NCI-H524 (cell line): ENCODE measurements at places on chromosomes 5 and 9.

DNA sequence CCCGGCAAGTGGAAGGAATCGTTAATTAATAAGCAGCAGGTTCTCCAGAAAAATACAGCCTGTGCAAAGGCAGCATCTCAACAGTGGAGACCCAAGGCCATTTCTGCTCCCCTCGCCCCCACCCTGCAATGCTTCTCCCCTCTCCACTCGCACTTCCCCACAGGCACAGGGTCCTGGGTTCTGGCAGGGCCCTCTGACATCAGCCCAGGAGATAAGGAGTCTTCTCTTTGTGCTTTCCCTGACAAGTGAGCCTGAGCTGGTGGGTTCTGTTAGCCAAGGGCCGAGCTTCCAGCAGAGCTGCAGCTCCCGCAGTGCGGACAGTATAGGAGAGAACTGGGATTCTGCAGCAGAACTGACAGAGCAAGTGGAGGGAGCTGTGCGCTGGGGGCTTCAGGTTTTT is 257.5 kb downstream of the NSG2 start:
- DNase-seq, result no peak

GRCh38 chr5:131430794-131431193 is 166.9 kb downstream of the CDC42SE2 start:
- no peak for DNase-seq

GRCh38 chr9:35928591-35929452 is 19.5 kb downstream of the SPAAR start:
- no peak for DNase-seq

- DNase-seq, result no peak
These were observed 8.3 kb upstream of the AFF4 start for GRCh38 chr5:132971483-132972435.

DNA sequence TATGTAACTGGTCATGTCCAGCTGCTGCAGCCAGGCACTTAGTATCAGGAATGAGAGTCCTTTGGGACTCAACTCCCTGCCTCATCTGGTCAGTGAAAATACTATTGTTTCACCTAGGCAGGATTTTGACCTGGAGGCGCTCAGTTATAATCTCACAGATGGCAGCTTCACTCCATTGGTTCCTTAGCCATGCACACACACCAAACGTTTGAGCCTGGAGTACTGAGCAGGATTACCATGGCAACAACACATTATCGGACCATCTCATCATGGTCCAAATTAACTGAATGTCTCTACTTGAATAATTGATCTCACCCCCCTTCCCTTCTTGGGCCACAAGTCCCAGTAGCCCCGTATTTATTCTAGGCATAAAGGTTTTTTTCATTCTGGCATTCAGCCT is 15.0 kb upstream of the SREK1 start:
- DNase-seq, result peak; percentile 80

DNA sequence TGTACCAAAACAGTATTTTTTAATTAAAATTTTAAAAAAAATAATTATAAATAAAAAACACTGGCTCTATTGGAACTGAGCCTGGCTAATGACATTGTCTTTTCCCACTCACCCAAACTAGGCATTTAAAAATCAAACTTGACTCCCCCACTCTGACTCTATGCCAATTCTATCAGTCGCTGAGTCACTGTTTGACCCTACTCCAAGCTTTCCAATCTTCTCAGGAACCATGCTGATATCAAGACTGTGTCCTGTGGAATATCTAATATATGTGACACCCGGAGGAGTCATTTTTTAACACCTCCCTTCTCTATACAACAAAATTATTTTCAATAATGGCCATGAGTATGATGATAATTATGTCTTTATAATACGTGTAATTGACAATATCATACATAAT is 171.6 kb upstream of the RASEF start:
- no peak for DNase-seq

DNA sequence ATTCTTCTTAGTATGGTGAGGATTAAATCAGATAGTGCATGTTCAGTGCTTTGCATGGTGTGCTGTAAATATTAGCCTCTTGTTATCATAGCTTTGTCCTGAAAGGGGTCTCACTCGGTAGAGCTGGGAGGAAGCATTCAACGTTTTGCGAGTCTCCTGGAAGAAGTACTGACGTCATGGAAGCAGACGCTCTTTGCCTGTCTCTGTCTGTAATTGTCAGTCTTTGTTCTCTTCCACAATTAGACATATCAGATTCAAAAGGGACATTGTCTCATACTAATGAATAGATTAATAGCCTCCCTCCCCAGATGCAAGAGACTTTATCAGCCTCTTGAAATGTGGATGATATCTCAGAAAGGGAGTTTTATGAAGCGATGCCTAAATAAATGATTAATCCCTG is 91.8 kb upstream of the CXCL14 start:
- no peak for DNase-seq

DNA sequence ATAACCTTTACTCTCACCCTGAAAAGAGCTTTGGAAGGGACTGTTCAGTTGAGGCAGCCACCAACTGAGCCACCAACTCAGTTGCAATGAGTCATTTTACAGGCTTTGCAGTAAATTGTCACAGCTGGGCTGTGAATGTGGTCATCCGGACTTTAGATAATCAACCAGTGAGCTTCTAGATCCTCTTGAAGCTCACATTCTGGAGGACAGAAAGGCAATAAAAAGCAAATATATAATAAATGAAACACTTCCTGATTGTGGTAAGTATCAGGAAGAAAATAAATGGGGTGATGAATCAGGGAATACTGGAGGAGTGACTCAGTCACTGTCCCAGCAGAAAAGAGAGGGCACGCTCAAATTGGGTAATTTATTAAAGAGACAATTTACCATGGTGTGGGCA is 13.2 kb upstream of the C5orf58 start:
- no peak for DNase-seq

GRCh38 chr5:176614805-176615478 is 5.0 kb upstream of the GPRIN1 start:
- no peak for DNase-seq

DNA sequence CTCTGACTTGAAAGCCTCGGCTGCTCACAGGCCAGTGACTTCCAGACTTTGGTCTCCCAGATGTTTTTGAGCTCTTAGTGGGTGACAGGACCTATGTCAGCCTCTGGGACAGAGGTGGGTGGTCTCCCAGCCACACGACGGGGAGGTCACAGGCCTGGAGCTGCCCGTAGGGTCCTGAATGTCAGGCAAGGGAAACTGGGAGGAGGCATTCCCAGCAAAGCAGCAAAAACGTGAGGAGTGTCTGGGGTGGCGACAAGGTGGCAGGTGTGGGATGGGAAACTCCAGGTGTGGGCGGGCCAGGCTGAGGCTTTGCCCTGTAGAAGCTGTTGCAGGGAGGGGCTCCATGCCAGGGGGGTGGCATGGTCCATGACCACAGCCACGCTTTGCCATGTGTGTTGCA is 110.5 kb downstream of the CACNA1B start:
- no peak for DNase-seq

GRCh38 chr9:93236541-93237206 is 52.7 kb downstream of the WNK2 start:
- no peak for DNase-seq

- no peak for DNase-seq
These were observed 16.6 kb downstream of the ATOX1 start for GRCh38 chr5:151741678-151742423.

GRCh38 chr9:35811381-35812024 is 559 bp downstream of the SPAG8 start:
- no peak for DNase-seq

DNA sequence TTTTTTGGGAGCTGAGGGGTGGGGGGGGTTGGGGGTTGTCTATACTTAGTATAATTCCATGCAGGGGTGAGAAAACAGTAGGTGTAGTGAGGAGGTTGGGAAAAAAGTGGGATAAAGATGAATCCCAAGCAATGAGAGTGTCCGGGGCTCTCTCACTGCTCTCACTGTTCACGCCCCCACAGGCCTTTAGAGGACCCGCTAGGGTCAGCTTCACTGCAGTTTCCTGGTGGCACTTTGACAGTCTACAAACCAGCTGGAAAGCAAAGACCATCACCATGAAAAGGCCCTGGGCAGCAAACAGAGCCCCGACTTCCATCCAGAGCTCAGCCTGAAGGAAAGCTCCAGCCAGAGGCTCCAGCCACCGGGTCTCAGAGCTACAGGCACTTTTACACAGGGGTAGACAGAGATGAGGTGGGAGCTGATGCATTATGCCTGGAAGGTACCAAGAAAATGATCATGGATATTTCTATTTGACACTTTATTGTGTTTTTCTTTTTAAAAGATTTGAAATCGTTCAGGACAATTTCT is 355.1 kb downstream of the ADAMTS6 start:
- DNase-seq, result no peak

DNA sequence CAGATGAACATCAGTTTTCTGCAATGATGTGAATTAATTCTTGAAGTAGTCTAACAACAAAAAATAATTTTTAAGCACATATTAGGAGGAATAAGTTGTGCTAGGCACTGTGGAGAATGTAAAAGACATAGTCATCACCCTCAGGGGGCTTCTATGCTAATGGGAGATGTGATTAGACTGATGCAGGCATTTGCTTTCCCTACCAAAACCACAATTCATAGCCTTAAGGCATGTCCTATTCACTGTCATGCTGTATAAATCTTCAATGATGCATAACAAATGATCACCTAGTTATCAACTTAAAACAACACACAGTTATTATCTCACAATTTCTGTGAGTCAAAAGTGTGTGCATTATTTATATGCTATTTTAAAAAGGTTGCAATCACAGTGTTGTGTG is 422.6 kb downstream of the MAN2A1 start:
- no peak for DNase-seq

DNA sequence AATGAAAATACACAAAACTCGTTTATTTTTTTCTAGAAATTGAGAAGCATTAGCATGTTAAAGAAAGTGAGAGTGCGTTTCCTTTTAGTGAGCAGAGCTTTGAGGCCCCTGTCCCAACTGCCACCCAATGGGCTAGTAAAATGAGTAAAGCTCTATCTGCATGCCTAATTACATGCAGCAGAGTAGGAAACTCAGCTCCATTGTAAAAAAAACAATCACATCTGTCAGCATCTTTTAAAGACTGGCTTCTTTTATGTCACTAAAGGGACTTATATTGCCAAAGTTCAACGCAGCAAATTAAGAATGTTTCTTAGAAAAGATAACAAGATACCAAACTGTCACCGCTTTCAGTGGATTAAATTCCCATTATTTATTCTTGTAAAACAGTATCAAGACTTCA is 154.0 kb downstream of the SNCAIP start:
- no peak for DNase-seq

DNA sequence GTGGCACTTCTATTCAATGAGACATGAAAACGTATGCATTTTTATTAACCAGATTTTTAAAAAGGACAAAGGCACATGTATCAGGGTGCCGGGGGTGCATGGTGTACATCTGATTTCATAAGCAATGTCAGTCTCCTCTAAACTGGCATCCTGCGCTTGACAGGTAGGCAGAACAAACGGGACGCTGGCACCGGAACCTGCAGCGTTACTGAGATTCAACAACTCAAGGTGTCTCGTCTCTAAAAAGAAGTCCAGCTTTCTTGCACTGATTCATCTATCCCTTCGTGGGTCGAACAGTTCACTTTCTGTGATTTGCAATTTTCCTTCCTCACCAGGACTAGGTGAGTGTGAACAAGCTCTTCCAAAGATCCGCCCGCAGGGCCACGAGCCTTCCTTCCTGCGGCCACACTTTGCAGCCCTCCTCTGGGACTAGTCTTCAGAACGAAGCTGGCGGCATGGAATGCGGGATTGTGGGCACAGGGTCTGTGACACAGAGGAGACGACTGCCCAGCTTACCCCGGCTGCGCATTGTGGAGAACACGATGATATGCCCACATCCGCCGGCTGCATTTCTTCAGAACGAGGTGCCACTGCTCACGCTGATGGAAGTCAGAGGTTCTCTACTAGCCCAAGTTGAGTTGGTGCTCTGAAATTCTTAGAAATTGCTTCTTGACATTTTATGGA is 7.2 kb downstream of the SLC6A3 start:
- no peak for DNase-seq

DNA sequence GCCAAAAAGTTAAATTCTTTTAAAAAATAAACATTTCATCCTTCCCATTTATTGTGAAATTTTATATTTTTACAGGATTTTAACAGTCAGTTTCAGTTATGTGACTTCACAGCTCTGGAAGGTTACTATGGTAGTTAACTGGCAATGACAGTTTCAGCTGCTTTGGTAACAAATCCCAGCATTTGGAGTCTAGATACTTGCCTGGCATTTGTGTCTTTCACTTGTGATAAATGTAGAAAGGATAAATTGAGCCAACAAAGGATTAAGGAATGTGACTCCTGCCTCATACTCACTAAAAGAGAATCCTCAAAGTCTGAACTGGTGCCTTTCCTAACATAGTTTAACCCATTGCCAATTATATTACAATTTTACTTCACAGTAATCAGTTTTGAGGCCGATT is 315.5 kb downstream of the FER start:
- DNase-seq, result no peak

DNA sequence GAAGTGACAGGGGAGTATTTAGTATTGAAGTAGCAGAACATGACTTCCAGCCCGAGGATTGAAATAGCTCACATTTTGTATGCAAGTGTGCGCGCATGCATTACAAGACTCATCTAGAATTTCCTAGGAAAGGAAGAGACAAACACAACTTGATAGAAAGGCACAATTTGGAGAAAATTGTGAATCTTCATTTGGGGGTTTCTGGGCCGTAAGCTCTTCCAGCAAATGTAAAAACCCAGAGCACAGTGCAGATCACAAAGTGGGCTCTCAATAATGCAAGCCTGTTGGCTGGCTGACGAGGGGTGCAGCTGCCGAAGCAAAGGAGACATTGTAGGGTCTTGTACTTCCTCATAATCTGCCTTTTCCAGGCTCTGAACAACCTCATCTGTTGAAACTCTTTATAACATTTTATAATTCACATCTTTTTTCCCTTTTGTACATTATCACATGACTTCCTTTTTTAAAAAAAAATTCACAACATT is 109.0 kb downstream of the BAAT start:
- DNase-seq, result no peak

- no peak for DNase-seq
These were observed 13.5 kb downstream of the TBC1D9B start for GRCh38 chr5:179893958-179894895.

- no peak for DNase-seq
These were observed 11.5 kb downstream of the CCDC152 start for GRCh38 chr5:42768106-42768504.

- DNase-seq, result peak; percentile 49
These were observed at the start of gene DIRAS2 for GRCh38 chr9:90642570-90643539. Gene DIRAS2, minus strand, starts transcription at chr9:90642824. Its CDS starts 28,997 bp downstream, at chr9:90613827.

- no peak for DNase-seq
These were observed 592.2 kb upstream of the ZNF608 start for GRCh38 chr5:125338440-125339174.

GRCh38 chr5:176542596-176543427 is 5.6 kb upstream of the RNF44 start:
- peak; percentile 6 for DNase-seq

GRCh38 chr5:156186760-156187159 is 140.2 kb upstream of the SGCD start:
- no peak for DNase-seq

GRCh38 chr5:146005723-146006122 is 69.3 kb downstream of the SH3RF2 start:
- DNase-seq, result no peak

DNA sequence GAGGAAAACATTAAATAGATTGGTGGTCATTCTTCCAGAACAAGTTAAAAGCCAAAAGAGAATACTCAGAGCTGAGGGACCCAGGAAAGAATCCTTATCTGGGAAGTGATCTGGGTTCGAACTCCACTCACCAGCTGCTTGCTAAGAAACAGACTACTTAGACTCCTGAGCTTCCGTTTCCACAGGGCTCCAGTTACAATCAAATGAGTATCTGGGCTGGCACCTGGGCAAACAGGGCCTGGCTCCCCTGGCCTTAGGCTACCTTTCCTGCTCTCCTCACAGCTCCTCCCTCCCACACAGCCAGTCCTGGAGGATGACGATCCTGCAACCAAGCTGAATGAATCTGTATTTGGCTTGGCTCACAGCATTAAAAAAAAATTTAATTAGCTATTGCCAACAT is 2.5 kb downstream of the MAPK9 start:
- DNase-seq, result no peak
